ENCODE measurements at places on chromosomes 12 and 14. TPM values are rescaled to one million over a fixed set of nuclear protein-coding genes. Genes with fewer than 3 reads are reported as not detected.

GRCh38 chr14:61602733-61603077 is 92.6 kb upstream of the HIF1A start:
- H3K36me3 ChIP-seq = no peaks in the 10 kb centered on the region
- peak overlapping the region; percentile 40 for H3K4me3 ChIP-seq
- peaks cover 7% of the 10 kb centered on the region for H3K4me1 ChIP-seq
- no peak overlapping the region for H3K27ac ChIP-seq
- no peaks in the 10 kb centered on the region for H3K27me3 ChIP-seq
- no peak for DNase-seq

GRCh38 chr12:74412606-74413230 is 124.9 kb upstream of the ATXN7L3B start:
- no peaks in the 10 kb centered on the region for H3K4me1 ChIP-seq
- H3K27ac ChIP-seq = no peak overlapping the region
- no peak for DNase-seq
- no peaks in the 10 kb centered on the region for H3K36me3 ChIP-seq
- H3K4me3 ChIP-seq = no peak overlapping the region
- no peaks in the 10 kb centered on the region for H3K27me3 ChIP-seq

GRCh38 chr12:69822201-69822860 is 2.7 kb upstream of the MYRFL start:
- no peaks in the 10 kb centered on the region for H3K27me3 ChIP-seq
- H3K27ac ChIP-seq = no peak overlapping the region
- DNase-seq = no peak
- H3K4me3 ChIP-seq = no peak overlapping the region

ELK3 gene
- 25.1 TPM for total RNA-seq

PRIMA1 gene
- 0.26 TPM for total RNA-seq

LAG3 gene
- total RNA-seq = 2.7 TPM

DNA sequence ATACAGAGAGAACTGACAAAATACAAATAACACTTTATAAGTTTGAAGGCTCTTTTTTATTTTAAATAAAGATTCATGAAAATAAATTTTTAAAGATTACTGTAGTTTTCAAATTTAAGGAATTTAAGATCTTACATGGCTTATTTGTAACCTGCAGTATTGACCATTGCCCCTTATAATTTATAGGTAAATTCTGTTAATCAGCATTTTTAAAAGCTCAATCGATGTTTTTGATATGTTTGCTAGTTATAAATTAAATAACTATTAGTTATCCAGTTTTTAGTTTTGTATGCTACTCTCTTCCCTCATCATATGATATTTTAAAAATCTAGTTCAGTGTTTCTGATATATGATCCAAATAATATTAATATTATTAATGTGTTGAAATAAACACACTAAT is 109.9 kb downstream of the MON2 start:
- H3K4me3 ChIP-seq = no peak overlapping the region
- no peaks in the 10 kb centered on the region for H3K27me3 ChIP-seq
- H3K36me3 ChIP-seq = no peaks in the 10 kb centered on the region
- no peak overlapping the region for H3K27ac ChIP-seq

- peaks cover 17% of the 10 kb centered on the region for H3K4me1 ChIP-seq
- H3K27ac ChIP-seq = peak overlapping the region; percentile 73
- no peak overlapping the region for H3K4me3 ChIP-seq
- DNase-seq = peak; percentile 22
Measured at GRCh38 chr14:54772451-54772881, 130.2 kb downstream of the GCH1 start.

- H3K4me1 ChIP-seq = no peaks in the 10 kb centered on the region
- no peak overlapping the region for H3K4me3 ChIP-seq
- H3K27me3 ChIP-seq = no peaks in the 10 kb centered on the region
- H3K36me3 ChIP-seq = no peaks in the 10 kb centered on the region
- no peak for DNase-seq
Measured at GRCh38 chr14:76227450-76228050, 75.8 kb downstream of the GPATCH2L start.

GRCh38 chr12:112535637-112536366 is 117.1 kb downstream of the PTPN11 start:
- no peaks in the 10 kb centered on the region for H3K27me3 ChIP-seq
- no peaks in the 10 kb centered on the region for H3K4me1 ChIP-seq
- no peaks in the 10 kb centered on the region for H3K36me3 ChIP-seq
- no peak overlapping the region for H3K4me3 ChIP-seq

MORN3 gene
- 0.72 TPM for total RNA-seq

DNA sequence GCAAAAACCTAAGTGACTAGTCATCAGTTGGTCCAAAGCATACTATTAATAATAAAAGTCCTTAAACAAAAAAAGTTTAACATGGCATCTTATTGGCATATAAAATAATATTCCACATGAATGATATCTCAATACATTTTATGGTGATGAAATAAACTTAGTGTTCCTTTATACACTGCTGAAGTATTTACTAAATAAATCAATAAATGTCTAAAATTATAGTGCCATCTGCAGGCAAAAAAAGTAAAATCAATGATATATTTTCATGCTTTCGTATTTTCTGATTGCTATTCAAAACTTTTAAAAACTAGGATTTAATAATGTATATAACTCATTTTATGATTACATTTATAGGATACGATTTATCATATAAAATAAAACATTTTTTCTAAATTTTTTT is 30.5 kb downstream of the PUS7L start:
- H3K27ac ChIP-seq = no peak overlapping the region
- H3K4me1 ChIP-seq = no peaks in the 10 kb centered on the region
- H3K27me3 ChIP-seq = no peaks in the 10 kb centered on the region
- DNase-seq = no peak

LUM gene
- 0.23 TPM for total RNA-seq

CELA1 gene
- not detected for total RNA-seq

MTERF2 gene
- total RNA-seq = 10.9 TPM

RD3L gene
- total RNA-seq = not detected

PPP1R1A gene
- total RNA-seq = 0.23 TPM

- no peak for DNase-seq
- H3K27ac ChIP-seq = no peak overlapping the region
- no peaks in the 10 kb centered on the region for H3K36me3 ChIP-seq
- H3K4me1 ChIP-seq = no peaks in the 10 kb centered on the region
Measured at GRCh38 chr12:26466726-26467125, 271.4 kb downstream of the SSPN start.

GRCh38 chr14:66099451-66099850 is 386.7 kb upstream of the CCDC196 start:
- no peak overlapping the region for H3K27ac ChIP-seq
- no peaks in the 10 kb centered on the region for H3K4me1 ChIP-seq
- H3K4me3 ChIP-seq = no peak overlapping the region
- no peaks in the 10 kb centered on the region for H3K36me3 ChIP-seq
- no peaks in the 10 kb centered on the region for H3K27me3 ChIP-seq

KRT7 gene
- 16.8 TPM for total RNA-seq

A2M gene
- total RNA-seq = 2.1 TPM

DNA sequence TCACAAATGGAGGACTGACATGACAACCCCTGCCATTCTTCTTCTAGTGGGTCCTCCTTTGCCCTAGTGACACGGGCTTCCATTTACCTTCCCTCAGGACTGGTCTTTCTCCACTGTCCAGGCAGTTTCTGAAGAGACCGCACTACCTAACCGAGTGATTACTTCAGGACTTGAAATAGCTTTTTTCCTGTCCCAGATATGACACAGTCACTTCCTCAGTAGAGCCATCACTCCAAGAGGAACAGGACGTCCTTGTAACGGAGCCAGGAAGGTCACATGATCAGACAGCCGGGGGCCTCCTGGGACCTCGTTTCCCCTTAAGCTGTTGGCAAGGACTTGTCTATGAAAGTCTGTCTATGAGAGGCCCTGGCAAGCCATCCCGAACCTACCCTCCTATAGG is 62.3 kb downstream of the FOS start:
- H3K36me3 ChIP-seq = no peaks in the 10 kb centered on the region
- DNase-seq = no peak
- no peak overlapping the region for H3K27ac ChIP-seq
- H3K4me3 ChIP-seq = no peak overlapping the region
- no peaks in the 10 kb centered on the region for H3K27me3 ChIP-seq

DNA sequence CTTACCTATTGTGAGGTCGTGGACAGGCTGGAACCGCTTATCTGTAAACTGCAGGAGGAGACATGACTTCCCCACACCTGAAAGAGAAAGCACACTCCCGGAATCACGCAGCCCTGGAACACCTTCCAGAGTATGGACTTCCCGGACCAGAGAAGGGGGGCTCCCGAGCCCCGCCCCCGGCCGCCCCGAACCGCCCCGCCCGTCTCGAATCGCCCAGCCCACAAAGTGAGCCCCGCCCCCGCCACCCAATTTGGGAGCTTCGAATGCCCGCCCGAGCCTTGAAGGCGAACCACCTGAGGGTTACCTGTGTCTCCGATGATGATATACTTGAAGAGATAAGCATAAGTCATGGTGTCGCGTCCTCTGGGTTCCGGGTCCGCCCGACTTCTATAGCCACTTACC is 235 bp downstream of the RAB2B start:
- peak overlapping the region; percentile 92 for H3K4me3 ChIP-seq
- H3K27me3 ChIP-seq = no peaks in the 10 kb centered on the region
- H3K4me1 ChIP-seq = peaks cover 6% of the 10 kb centered on the region
- H3K36me3 ChIP-seq = peaks cover 8% of the 10 kb centered on the region

- no peaks in the 10 kb centered on the region for H3K27me3 ChIP-seq
- DNase-seq = no peak
- H3K36me3 ChIP-seq = no peaks in the 10 kb centered on the region
Measured at GRCh38 chr12:27096420-27096819, 14.0 kb upstream of the C12orf71 start.

JAG2 gene
- 43.7 TPM for total RNA-seq

DNA sequence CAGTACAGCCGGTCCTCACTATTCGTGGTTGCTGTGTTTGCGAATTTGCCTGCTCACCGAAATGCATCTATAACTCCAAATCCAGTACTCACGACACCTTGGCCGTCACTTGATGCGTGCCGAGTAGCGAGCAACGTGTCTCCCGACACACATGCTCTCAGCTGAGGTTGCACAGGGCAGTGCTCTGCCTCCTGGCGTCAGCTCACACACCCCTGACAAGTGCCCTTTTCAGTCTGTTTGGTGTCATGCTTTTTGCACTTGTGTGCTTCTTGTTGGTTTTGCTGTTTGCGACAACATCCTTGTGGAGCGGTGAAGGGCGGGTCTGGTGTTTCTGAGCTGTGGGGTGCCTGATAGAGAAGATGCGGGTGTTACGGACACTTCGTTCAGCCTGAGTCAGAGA is 110.4 kb upstream of the RFLNA start:
- no peaks in the 10 kb centered on the region for H3K36me3 ChIP-seq
- no peaks in the 10 kb centered on the region for H3K27me3 ChIP-seq
- no peak overlapping the region for H3K27ac ChIP-seq
- H3K4me1 ChIP-seq = peaks cover 20% of the 10 kb centered on the region
- no peak for DNase-seq

GRCh38 chr14:50173891-50174290 is 57.5 kb downstream of the SOS2 start:
- no peaks in the 10 kb centered on the region for H3K36me3 ChIP-seq
- no peak overlapping the region for H3K4me3 ChIP-seq
- H3K27me3 ChIP-seq = no peaks in the 10 kb centered on the region
- H3K4me1 ChIP-seq = no peaks in the 10 kb centered on the region
- DNase-seq = no peak

TEX22 gene
- 2.9 TPM for total RNA-seq

FAM186B gene
- 0.13 TPM for total RNA-seq

- H3K4me1 ChIP-seq = no peaks in the 10 kb centered on the region
- no peak overlapping the region for H3K4me3 ChIP-seq
- no peaks in the 10 kb centered on the region for H3K27me3 ChIP-seq
- no peaks in the 10 kb centered on the region for H3K36me3 ChIP-seq
- no peak for DNase-seq
Measured at GRCh38 chr14:92599811-92600210, 86.2 kb downstream of the RIN3 start.

GRCh38 chr12:66187036-66187435 is 2.0 kb upstream of the IRAK3 start:
- H3K27me3 ChIP-seq = peaks cover 4% of the 10 kb centered on the region
- no peak overlapping the region for H3K27ac ChIP-seq
- no peak for DNase-seq
- H3K36me3 ChIP-seq = no peaks in the 10 kb centered on the region
- peaks cover 6% of the 10 kb centered on the region for H3K4me1 ChIP-seq

Measured in Panc1 (cell line).